ENCODE measurements at places on chromosomes 3 and 15.

DNA sequence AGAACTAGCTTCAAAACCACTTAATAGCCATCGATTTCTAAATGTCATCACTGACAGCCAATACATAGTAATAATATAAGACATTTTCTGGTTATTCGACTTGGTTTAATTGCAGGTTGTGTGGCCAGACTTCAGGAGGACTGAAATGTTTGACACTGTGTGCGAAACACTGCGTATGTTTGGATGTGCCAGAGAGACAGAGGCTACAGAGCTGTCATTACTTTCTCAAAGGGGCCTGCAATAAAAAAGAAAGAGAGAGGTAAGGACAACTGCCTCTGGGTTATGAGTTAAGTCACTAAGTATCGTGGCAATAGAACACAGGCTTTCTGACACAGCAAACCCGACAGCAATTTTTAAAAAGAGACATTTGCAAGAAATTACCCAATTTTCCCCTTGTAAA lies 882 bp downstream of the LMOD3 start:
- no peak for DNase-seq

GRCh38 chr15:72809329-72809728 lies 25.8 kb upstream of the ADPGK start:
- DNase-seq, result no peak

GRCh38 chr3:5016211-5017161 lies 37.2 kb downstream of the BHLHE40 start:
- DNase-seq, result no peak

DNA sequence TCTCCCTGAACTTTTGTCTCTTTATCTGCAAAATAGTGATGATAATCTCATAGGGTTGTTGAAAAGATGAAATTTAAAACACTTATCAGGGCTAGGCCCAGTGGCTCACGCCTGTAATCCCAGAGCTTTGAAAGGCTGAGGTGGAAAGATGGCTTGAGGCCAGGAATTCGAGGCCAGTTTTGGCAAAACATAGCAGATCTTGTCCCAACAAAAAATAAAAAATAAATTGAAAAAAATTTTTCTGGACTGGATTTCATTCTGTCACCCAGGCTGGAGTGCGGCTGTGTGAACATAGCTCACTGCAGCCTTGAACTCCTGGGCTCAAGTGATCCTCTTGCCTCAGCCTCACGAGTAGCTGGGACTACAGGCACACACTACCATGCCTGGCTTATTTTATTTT lies 29.6 kb downstream of the LMLN start:
- no peak for DNase-seq

DNA sequence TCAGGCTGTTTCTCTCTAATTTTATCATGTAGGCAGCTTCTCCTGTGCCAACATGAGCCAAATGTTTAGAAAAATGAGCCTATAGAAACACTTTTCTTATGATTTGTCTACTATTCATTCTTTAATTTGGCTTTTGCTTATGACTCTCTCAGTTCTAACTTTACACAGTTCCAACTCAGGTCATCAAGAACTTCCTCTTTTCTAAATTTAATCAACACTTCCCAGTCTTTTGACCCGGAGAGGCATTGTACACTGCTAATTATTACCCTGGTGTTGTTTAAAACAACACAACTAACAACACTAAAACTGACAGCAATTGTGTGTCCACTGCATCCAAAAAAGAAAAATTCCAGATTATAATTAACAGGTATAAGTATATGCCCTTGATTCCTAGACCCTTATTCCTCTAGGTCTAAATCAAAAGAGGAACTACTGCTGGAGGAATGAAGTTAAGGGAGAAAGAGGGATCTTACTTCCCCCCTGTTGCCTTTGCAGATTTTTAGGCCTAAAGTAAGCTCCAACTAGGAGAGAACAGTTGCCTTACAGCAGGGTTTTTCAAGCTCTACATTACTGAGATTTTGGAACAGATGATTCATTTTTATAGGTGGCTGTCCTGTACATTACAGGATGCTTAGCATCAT lies 332.2 kb upstream of the GOLIM4 start:
- no peak for DNase-seq

- no peak for DNase-seq
Observed at GRCh38 chr3:100970477-100970990, 22.7 kb downstream of the ABI3BP start.

DNA sequence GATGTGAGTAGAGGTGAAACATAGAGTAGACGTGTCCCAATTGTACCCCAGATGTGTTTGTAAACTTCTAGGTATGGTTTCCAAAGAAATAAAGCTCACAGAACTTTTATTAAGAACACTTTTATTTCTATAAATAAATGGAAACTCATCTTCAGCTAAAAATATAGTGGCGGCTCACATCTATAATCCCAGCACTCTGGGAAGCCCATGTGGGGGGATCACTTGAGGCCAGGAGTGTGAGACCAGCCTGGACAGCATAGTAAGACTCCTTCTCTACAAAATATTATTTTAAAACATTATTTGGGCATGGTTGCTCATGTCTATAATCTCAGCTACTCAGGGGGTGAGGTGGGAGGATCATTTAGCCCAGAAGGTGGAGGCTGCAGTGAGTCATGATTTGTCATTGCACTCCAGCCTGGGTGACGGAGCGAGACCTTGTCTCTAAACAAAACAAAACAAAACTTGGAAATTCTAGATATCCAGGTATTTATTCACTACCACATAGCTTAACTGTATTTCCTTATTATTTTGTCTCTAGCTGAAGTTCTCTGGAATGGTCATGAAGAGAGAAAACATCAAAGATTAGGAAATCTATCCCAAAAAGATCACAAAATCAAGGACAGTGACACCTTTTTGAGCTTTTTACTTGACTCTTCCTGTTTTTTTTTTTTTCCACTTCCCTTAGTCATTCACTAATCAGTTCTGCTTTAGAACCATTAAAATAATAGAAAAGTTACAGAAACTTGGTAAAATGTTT lies 258.1 kb downstream of the TIGIT start:
- no peak for DNase-seq

DNA sequence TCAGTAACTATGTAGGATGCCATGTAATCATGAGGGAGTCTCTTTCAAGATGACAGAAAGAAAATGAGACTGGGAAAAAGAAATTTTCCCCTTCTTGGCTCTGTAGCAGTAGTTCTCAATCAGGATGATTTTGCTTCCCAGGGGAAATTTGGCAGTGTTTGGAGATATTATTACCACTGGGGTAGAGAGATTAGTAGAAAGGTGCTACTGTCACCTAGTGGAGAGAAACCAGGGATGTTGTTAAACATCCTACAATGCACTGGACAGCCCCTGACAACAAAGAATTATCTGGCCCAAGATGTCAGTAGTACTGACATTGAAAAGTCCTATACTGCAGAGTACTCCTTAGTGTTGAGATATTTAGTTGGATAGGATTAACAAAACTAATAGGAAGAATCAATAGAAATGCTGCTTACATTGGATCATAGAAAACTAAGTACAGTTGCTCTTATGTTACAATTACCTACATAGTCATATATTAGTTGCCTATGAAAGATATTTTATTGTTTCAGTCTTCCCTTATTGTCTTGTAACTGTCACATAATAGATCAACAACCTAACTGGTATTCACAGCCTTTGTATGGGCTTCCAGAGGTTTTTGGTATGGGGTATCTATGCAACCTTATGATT lies 433.3 kb downstream of the RAP2B start:
- no peak for DNase-seq

- DNase-seq, result no peak
Observed at GRCh38 chr3:39134305-39134704, 19.1 kb downstream of the CSRNP1 start.

- DNase-seq, result no peak
Observed at GRCh38 chr3:117084277-117084676, 374.7 kb downstream of the TUSC7 start.

- no peak for DNase-seq
Observed at GRCh38 chr3:50358355-50358910, 888 bp downstream of the TMEM115 start.

GRCh38 chr3:59749291-59749690 lies 699.5 kb upstream of the CFAP20DC start:
- DNase-seq, result no peak

DNA sequence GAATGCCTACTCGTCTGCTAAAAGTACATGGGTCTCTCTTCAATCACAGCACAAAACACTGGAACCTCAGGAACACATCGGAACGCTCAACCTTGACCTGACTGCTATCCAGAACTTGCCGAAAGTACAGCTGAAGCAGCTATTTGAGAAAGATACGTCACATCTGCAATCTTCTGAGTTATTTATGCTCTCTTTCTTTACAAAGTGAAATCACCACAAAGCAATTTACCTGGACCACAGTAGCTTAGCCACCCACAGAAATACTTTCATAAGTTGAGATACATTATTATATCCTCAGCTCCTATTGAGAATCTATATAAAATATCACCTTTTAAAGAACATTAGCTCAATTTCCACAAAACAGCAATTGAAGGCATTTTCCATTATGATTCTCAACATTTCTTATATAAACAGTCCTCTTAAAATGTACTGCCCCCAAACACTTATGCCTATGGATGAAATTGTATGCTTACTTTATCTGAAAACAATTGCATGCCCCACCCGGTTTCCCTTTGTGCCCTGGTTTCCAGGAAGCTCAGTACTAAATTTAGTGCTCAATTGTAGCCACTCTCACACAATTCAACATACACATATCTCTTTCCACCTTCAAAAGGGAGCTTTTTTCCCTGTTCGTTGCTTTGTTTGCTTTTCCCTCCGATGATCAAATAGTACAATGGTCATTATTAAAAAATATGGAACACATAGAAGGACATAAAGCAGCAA lies 31.8 kb downstream of the HEG1 start:
- no peak for DNase-seq

GRCh38 chr3:194019398-194020165 lies 116.4 kb upstream of the HES1 start:
- no peak for DNase-seq

DNA sequence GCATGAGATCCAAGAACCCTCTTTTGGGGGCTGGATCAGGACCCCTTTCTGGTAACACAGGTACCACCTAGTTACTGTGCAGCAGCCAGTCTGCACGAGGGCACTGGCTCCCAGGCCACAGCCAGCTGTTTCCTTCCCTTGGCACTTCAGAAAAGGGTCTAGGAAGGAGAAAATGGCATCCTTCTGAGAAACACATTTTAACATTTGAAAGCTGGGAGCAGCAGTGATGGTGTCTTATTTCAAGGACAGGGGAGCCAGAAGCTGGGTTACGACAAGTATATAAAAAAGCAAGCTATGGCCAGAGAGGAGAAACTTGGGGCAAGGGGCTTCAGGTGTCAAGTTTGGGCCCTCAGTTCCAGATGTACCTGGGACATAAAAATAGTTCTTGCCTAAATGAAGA lies 282.8 kb downstream of the CTNNB1 start:
- no peak for DNase-seq

DNA sequence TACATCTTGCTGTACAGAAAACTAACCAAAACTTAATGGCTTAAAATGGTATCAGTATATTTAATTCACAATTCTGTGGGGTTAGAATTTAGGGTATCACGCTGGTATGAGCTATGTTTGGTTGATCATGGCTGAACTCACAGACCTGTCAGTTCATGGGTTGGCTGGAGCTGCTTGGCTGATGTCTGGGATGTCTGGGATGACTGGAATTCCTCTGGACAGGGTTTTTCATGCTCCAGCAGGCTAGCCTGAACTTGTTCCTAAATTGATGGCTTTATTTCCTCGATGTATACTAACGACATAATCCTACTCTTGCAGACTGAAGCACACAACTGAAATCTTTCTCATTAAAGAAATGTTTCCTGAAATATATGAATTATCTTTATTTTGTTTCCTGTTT lies 338.9 kb upstream of the GBE1 start:
- DNase-seq, result no peak

- peak; percentile 48 for DNase-seq
Observed at GRCh38 chr3:192830291-192831110, 87.2 kb downstream of the MB21D2 start.

GRCh38 chr15:27059610-27060202 lies 88.7 kb downstream of the GABRG3 start:
- DNase-seq, result no peak

DNA sequence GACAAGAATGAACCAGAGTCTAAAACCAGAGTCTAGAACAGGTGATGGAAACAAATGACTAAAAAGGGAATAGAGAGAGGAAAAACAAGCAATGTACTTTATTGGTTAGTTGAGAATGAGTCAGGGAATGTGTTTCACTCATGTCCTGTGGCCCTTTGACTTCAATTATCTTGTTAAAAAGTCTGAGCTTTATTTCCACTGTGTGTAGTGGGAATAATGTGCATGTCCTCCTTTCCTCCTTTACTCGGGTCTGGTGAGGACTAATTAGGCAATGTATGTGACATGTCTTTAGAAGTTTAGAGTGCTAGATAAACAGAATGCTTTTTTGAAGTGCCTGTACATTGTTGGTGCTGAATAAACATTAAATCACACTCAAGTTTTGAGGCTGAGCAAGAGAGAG lies 21.3 kb downstream of the LSAMP start:
- no peak for DNase-seq

DNA sequence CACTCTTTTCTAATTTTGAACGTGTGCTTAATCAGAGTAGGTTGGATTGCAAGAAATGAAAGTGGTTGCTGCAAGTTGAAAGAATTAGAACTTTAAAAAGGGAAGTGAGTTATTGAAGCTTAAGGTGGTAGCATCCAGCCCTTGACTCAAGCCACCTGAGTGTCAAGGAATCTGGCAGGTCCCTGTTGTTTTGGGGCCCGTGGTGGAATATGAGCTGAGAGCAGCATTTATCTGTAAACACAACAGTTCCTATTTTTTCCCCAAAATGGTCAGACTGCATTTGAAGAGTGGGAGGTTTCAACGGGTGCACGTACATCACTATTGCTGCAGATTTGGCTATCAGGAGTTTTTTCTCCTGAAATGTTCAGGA lies 1.7 kb downstream of the ITPR1 start:
- no peak for DNase-seq

- DNase-seq, result peak; percentile 83
Observed at GRCh38 chr3:50365080-50365841, 5.9 kb upstream of the TMEM115 start.

DNA sequence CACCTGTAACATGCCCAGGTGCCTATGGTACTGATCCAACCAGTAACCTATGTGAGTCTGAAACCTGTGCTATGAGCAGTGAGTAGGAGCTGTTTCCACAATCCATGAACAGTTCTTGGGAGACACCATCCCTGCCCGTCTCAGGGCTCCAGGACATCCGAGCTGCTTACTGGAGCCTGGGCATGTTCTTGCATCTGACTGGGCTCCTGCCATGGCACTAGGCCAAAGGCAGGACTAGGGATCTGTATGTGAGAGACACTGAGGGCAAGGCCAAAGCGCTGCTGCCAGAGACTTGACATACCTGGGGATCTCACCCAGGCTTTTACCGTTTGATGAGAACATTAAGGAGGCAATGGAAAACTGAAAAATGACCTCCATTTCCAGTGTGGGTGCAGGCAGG lies 59.8 kb downstream of the WDR76 start:
- DNase-seq, result no peak

- no peak for DNase-seq
Observed at GRCh38 chr3:17799312-17799711, 56.9 kb upstream of the TBC1D5 start.

DNA sequence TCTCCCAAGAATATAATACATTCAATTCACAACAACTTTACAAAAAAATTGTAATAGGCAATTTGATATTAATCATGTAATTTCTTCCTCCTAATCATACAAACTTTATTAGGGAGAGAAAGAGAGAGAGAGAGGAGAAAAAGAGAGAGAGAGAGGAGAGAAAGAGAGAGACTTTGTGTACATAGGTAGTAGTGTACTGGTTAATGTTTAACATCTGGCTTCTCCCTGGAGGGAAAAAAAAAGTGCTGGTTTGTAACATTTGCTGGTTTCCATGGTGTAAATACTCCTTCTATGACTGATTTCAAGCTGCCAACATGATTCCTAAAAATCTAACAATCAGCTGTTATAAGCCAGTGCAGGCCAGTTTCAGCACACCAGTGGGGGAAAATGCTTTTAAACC lies 98.0 kb upstream of the ARHGEF26 start:
- DNase-seq, result no peak

GRCh38 chr15:81298611-81299010 lies 25.3 kb downstream of the STARD5 start:
- DNase-seq, result no peak

Measured in GM06990 (cell line).